A549 treated with AZD2906 at 1 μM for 4 hours (cell line): ENCODE measurements at places on chromosomes 7 and 10. TPM values are rescaled to one million over a fixed set of nuclear protein-coding genes. Genes with fewer than 3 reads are reported as not detected.

FAM25G gene
- 0.73 to 1.2 TPM (median 0.90 TPM) in 4 of 5 replicates, not detected in the other for total RNA-seq

PLPP4 gene
- 0.06 to 0.16 TPM (median 0.10 TPM) in 4 of 5 replicates, not detected in the other for total RNA-seq

FAM25C gene
- total RNA-seq, result 1.0 to 3.0 TPM in 2 of 5 replicates, not detected in the others

UPP1 gene
- 58.5 to 94.7 TPM (median 79.3 TPM) in 5 replicates for total RNA-seq

CELF2 gene
- 0.02 to 0.10 TPM (median 0.06 TPM) in 5 replicates for total RNA-seq

FEZF1 gene
- total RNA-seq, result not detected in 5 replicates

AMZ1 gene
- 0.05 to 0.08 TPM (median 0.06 TPM) in 5 replicates for total RNA-seq

DBF4 gene
- total RNA-seq, result 24.8 to 31.2 TPM (median 26.3 TPM) in 5 replicates

SYT15B gene
- 3.1 to 4.0 TPM (median 3.6 TPM) in 5 replicates for total RNA-seq

CALCR gene
- total RNA-seq, result 0.06 TPM in 1 of 5 replicates, not detected in the others

MKX gene
- total RNA-seq, result not detected in 5 replicates

CYP3A5 gene
- 1.1 to 1.9 TPM (median 1.4 TPM) in 5 replicates for total RNA-seq

MBL2 gene
- not detected in 5 replicates for total RNA-seq

SVOPL gene
- total RNA-seq, result not detected in 5 replicates

CACNB2 gene
- 0.06 TPM in 1 of 5 replicates, not detected in the others for total RNA-seq

LAMB4 gene
- total RNA-seq, result 0.06 to 0.39 TPM (median 0.17 TPM) in 5 replicates

PHTF2 gene
- 11.2 to 19.7 TPM (median 14.4 TPM) in 5 replicates for total RNA-seq

IGF2BP3 gene
- 24.0 to 37.3 TPM (median 29.7 TPM) in 5 replicates for total RNA-seq

TLX1 gene
- not detected in 5 replicates for total RNA-seq

TMEM213 gene
- total RNA-seq, result not detected in 5 replicates

IDI2 gene
- 0.05 to 0.10 TPM (median 0.09 TPM) in 3 of 5 replicates, not detected in the others for total RNA-seq

DOCK1 gene
- 18.5 to 24.4 TPM (median 23.2 TPM) in 5 replicates for total RNA-seq

NFKB2 gene
- total RNA-seq, result 36.9 to 59.6 TPM (median 45.2 TPM) in 5 replicates

NUTM2A gene
- total RNA-seq, result 0.04 to 0.12 TPM (median 0.08 TPM) in 4 of 5 replicates, not detected in the other

CRPPA gene
- total RNA-seq, result 0.51 to 0.65 TPM (median 0.60 TPM) in 5 replicates
